Activated effector memory CD4-positive, alpha-beta T cell treated with anti-CD3 and anti-CD28 coated beads, Interleukin-2, amount 50 U/mL, for 16 hours (primary cell): ENCODE measurements at places on chromosomes 3 and 15.
A peak's percentile ranks its signal among the peaks of the same experiment; 100 is the strongest.

GRCh38 chr3:145698749-145699148 is 462.2 kb downstream of the PLOD2 start:
- no peak for DNase-seq

DNA sequence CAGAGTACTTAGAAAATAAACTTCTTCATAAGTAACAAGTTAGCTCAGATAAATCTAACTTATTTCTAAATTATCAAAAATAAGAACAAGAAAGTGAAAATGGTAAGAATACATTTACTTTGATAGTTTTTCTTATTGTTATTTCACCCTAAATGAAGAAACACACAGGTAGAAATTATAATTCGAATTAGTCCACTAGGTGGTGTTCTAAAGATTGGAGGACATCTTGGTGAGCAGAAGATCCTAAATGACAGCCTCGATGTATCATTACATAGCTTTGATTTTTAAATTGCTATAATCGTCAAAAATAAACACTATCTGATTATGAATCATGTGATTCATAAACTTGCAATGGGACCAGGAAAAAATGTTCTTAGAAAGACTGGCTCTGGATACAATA is 280.8 kb upstream of the UBE2E2 start:
- DNase-seq: no peak

GRCh38 chr3:174644287-174644686 is 214.8 kb upstream of the NAALADL2 start:
- DNase-seq: no peak

GRCh38 chr3:158381262-158381868 is 189.6 kb upstream of the MLF1 start:
- DNase-seq: no peak

GRCh38 chr3:176193032-176193730 is 1004.1 kb downstream of the TBL1XR1 start:
- no peak for DNase-seq

- peak; percentile 69 for DNase-seq
These were observed 514 bp downstream of the IGF2BP2 start for GRCh38 chr3:185824051-185825005.

- no peak for DNase-seq
These were observed 40.3 kb downstream of the EIF4E3 start for GRCh38 chr3:71684757-71685386.

DNA sequence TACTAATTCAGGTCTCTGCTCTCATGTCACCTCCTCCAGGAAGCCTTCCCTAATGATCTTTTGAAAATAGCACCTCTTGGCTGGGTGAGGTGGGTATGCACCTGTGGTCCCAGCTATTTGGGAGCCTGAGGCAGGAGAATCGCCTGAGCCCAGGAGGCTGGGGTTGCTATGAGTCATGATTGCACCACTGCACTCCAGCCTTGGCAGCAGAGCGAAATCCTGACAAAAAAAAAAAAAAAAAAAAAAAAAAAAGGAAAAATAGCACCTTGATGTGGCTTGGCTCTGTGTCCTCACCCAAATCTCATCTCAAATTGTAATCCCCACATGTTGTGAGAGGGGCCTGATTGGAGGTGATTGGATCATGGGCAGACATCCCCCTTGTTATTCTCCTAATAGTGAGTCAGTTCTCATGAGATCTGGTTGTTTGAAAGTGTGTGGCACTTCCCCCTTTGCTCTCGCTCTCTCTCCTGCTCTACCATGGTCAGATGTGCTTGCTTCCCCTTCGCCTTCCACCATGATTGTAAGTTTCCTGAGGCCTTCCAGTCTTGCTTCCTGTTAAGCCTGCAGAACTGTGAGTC is 11.2 kb upstream of the RNU6-1 start:
- DNase-seq: no peak

- DNase-seq: no peak
These were observed 153.1 kb downstream of the SEMA6D start for GRCh38 chr15:47870300-47870955.

- no peak for DNase-seq
These were observed 80.8 kb downstream of the OPA1 start for GRCh38 chr3:193673845-193674244.
